Activated gamma-delta T cell treated with Interleukin-2 at 50 U/mL for 16 hours (primary cell): ENCODE measurements at places on chromosomes 3 and 15.

DNA sequence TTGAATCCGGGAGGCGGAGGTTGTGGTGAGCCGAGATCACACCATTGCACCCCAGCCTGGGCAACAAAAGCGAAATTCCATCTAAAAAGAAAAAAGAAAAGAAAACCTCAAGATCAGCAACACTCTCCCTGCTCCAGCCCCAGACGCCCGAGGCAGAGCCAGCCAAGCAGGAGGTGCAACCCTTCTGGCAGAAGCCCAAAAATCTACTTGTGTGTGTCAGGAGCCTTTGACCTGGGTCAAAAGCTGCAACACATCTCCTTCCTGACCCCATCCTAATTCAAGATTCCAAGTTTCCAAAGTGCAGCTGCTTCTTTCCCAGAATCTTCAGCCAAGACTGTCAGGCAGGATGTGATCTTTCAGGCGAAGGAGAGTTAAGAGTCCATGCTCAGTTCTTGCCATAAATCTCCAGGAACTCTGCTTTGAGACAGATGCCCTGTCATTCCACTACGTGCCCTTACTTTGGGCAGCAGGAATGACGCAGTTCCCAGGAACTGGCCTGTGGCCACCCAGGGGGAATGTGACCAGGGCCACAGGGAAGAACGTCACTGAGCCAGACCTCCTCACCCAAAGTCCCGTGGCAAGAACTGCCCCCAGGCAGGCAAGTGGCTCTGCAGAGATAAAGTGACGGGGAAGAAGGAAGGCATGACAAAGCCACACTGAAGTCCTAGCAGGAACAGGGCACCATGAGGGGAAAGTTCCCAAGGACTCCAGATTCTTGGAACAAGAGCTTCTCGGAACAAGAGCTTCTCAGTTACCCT is 39.4 kb downstream of the SH3BP5 start:
- no peak for DNase-seq

DNA sequence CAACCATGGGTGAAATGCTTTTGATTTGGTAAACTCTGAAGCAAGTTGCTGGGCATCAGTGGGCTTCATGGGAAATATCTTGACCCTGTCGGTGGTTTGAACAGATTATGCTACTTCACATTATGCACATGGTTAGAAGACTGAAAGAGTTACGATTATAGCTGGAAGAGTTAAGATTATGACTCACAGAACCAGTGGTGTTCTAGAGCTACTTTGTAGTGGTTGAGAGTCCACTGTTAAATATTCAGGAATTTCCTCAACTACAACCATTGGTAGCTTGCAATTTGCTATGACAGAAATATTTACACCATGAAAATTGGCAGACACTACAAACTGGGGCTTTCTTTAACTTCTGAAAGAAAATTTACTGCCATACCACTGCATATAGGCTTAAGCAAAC is 99.3 kb downstream of the GADL1 start:
- DNase-seq = no peak

DNA sequence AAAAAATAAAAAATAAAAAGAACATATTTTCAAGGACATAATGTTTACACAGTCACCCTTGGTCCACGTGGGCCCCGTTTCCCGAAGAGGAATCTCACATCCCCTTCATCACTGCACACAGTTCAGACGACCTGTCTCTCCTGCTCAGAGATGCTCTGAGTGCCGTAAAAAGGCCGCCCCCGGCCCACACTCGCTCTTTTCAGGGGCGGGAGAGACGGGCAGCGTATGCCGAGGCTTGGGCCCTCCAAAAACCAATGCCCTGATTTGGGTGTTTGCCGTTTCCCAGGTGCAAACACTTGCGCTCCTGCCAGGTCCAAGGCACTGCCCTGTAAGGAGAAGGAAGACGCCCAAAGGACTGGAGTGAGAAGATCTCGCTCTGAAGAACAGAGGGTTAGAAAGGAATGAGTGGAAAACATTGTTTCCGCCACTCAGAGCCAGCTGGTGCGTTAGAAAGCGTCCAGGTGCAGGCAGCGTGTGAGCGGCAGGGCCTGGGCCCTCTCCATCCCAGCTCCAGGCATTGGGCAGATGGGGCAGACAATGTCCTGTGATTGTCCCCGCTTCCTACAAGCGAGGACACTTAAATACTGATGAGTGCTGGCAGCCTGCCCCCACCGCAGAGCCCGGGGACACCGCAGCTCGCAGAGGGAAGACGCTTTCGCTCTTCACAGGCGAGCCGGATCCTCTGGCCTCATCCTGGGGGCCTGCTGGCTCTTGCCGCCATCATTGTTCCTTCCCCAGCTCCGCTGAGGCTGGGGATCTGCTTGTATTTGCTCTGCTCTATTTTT is 53.2 kb downstream of the NIPA2 start:
- DNase-seq = no peak

DNA sequence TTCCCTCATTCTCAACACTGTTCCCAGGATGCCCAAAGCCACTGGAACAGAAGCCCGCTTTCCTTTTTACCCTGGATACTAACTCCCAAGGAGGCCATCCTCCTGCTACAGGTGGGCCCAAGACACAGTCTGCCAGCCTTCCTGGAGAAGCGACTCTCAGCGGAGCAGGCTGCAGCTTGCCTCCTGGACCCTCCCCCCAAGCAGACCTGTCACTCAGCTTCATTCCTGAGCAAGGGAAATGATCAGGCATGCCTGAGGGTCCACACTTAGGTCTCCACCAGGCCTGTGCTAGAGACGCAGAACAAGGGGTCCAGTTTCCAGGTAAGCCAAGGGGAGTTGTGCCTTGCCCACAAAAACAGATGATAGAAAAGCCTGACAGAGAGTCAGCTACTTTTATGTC is 62.8 kb downstream of the SLCO2A1 start:
- no peak for DNase-seq

- DNase-seq = no peak
These were observed 179.1 kb downstream of the NTRK3 start for GRCh38 chr15:88077296-88078020.
